ENCODE measurements at places on chromosomes 3 and 15. TPM values are rescaled to one million over a fixed set of nuclear protein-coding genes. Genes with fewer than 3 reads are reported as not detected.
A peak's percentile ranks its signal among the peaks of the same experiment; 100 is the strongest.

LMAN1L gene
- 2.2 TPM for total RNA-seq

- no peak overlapping the region for H3K4me3 ChIP-seq
- H3K27ac ChIP-seq, result no peak overlapping the region
- H3K36me3 ChIP-seq, result no peaks in the 10 kb centered on the region
- H3K4me1 ChIP-seq, result peaks cover 8% of the 10 kb centered on the region
- no peaks in the 10 kb centered on the region for H3K27me3 ChIP-seq
Observed at GRCh38 chr3:39209329-39209970, 17.1 kb upstream of the XIRP1 start.

GRCh38 chr3:89059211-89059925 lies 48.1 kb upstream of the EPHA3 start:
- H3K27ac ChIP-seq, result no peak overlapping the region
- H3K27me3 ChIP-seq, result no peaks in the 10 kb centered on the region
- no peak overlapping the region for H3K4me3 ChIP-seq
- H3K4me1 ChIP-seq, result no peaks in the 10 kb centered on the region

- DNase-seq, result no peak
- H3K27ac ChIP-seq, result no peak overlapping the region
- no peaks in the 10 kb centered on the region for H3K36me3 ChIP-seq
- peaks cover 9% of the 10 kb centered on the region for H3K4me1 ChIP-seq
- H3K4me3 ChIP-seq, result no peak overlapping the region
Observed at GRCh38 chr3:146504498-146505197, 35.3 kb upstream of the PLSCR2 start.

DNA sequence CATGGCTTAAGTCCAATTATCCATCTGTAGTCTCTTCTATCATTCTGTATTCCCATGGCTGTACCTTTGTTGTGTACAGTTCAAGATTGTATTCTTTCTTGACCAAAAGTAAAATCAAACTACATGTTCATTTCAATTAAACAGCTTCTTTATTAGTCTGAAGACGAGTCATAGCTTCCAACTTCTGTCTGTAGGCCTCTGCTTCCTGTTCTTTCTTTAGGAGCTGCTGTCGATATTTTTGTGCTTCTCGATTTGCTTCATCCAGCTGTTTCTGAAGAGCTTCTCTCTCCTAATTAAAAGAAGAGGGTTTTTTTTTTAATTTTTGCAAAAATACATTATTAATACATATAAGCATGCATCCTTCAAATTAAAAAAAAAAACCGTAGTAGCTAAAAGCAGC lies 13.0 kb upstream of the HDC start:
- no peaks in the 10 kb centered on the region for H3K27me3 ChIP-seq
- no peak overlapping the region for H3K4me3 ChIP-seq
- no peak for DNase-seq
- H3K27ac ChIP-seq, result no peak overlapping the region
- no peaks in the 10 kb centered on the region for H3K4me1 ChIP-seq
- peaks cover 30% of the 10 kb centered on the region for H3K36me3 ChIP-seq

GRCh38 chr15:99983171-99983885 lies 250.1 kb upstream of the LYSMD4 start:
- H3K27ac ChIP-seq, result no peak overlapping the region
- no peaks in the 10 kb centered on the region for H3K4me1 ChIP-seq
- no peaks in the 10 kb centered on the region for H3K36me3 ChIP-seq
- peaks cover 25% of the 10 kb centered on the region for H3K27me3 ChIP-seq

DNA sequence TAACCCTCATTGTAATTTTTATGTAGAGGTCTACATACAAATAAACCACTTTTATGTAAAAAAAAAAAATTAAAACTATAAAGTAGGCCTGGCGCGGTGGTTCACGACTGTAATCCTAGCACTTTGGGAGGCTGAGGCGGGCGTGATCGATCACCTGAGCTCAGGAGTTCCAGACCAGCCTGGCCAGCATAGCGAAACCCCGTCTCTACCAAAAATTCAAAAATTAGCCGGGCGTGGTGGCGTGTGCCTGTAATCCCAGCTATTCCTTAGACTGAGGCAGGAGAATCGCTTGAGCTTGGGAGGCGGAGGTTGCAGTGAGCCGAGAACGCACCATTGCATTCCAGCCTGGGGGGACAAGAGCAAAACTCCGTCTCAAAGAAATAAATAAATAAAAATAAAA lies 766 bp upstream of the SLC12A6 start:
- peak overlapping the region; percentile 75 for H3K4me3 ChIP-seq
- H3K36me3 ChIP-seq, result peaks cover 34% of the 10 kb centered on the region
- DNase-seq, result no peak
- peaks cover 61% of the 10 kb centered on the region for H3K4me1 ChIP-seq
- H3K27me3 ChIP-seq, result no peaks in the 10 kb centered on the region
- H3K27ac ChIP-seq, result no peak overlapping the region

- no peaks in the 10 kb centered on the region for H3K27me3 ChIP-seq
- H3K4me3 ChIP-seq, result no peak overlapping the region
- H3K27ac ChIP-seq, result no peak overlapping the region
- H3K4me1 ChIP-seq, result no peaks in the 10 kb centered on the region
Observed at GRCh38 chr3:174126990-174127758, 729.6 kb downstream of the NLGN1 start.

DNA sequence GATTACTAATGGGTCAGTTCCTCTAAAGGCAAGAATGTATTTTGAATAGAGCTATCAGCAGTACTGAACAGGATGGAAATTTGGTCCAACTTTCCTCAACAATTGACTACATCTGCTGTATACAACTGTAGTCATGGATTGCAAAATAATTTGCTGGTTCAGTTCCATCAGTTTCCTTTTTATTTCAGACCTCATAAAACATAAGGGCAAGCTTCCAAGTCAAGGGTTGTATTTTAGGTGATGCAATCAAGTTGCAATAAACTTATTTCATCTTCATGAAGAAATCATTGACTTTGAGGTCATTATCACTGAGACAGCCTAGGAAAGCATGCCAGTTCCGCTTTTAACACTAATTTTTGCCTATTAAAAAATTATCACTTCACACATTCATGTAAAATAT lies 90.4 kb upstream of the TSEN2 start:
- no peaks in the 10 kb centered on the region for H3K36me3 ChIP-seq
- no peak for DNase-seq
- H3K27ac ChIP-seq, result no peak overlapping the region
- H3K4me1 ChIP-seq, result peaks cover 17% of the 10 kb centered on the region
- H3K4me3 ChIP-seq, result no peak overlapping the region

FETUB gene
- not detected for total RNA-seq

- H3K27me3 ChIP-seq, result no peaks in the 10 kb centered on the region
Observed at GRCh38 chr3:136396916-136397315, 146.8 kb downstream of the PCCB start.

DNA sequence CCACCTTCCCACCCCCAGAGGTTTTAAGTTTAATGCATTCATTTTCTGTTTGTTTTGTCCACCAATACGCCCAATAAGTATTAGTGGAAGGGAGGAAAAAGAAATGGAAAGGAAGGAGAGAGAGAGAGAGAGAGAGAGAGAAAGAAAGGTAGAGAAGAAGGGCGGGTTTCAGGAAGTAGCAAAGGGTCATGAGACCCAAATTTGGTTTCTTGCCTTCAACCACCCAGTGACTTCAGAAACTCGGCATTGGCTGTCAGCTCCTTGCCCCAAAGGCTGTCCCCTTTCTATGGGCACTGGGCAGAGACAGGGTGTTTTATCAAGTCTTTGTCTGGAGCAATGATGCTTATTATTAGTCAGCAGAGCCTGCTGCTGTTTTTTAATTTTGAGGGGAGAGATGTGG lies 13.5 kb upstream of the NR1D2 start:
- DNase-seq, result no peak
- H3K27ac ChIP-seq, result no peak overlapping the region
- H3K27me3 ChIP-seq, result no peaks in the 10 kb centered on the region
- no peaks in the 10 kb centered on the region for H3K36me3 ChIP-seq
- H3K4me3 ChIP-seq, result no peak overlapping the region

DNA sequence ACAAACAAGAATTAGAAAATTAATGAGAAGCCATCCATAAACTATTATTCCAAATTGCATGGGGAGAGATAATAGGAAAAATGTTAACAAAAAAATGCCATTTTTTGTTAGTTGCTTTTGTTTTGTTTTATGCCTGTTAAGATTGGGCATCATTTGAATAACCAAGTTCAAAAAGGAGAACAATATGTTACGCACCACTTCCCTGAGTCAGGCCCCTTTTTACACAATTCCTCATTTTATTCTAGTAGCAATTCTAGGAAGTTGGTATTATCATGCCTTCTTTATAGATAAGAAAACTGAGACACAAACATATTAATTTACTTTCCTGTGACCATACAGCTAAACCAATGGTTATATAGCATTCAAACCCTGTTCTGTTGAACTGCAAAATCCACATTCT lies 736.9 kb upstream of the CCDC54 start:
- no peaks in the 10 kb centered on the region for H3K36me3 ChIP-seq
- peaks cover 8% of the 10 kb centered on the region for H3K4me1 ChIP-seq
- no peak overlapping the region for H3K27ac ChIP-seq
- no peak for DNase-seq

Measured in activated B cell treated with CpG ODN at 0.5 μM for 24 hours (primary cell).